Activated CD4-positive, alpha-beta T cell treated with anti-CD3 and anti-CD28 coated beads for 1 hour (primary cell): ENCODE measurements at places on chromosomes 11 and 22.

DNA sequence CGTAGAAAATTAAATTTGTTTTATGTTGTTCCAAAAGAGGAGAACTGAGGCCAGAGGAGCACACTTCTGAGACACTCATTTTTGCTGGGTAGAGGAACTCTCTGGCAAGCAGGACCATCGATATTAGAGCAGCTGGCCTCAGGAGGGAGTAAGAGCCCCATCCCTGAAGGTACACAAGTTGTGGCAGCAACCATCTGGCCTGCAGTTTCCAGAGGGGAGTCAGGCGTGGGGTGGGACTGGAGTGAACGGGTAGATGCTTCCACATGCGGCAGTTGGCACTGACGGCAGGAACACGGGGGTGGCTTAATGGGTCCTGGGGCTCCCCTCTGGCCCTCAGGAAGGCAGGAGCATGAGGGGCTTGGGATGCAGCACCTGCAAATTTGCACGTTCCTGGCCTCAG is 13.2 kb upstream of the SSTR3 start:
- DNase-seq: no peak

DNA sequence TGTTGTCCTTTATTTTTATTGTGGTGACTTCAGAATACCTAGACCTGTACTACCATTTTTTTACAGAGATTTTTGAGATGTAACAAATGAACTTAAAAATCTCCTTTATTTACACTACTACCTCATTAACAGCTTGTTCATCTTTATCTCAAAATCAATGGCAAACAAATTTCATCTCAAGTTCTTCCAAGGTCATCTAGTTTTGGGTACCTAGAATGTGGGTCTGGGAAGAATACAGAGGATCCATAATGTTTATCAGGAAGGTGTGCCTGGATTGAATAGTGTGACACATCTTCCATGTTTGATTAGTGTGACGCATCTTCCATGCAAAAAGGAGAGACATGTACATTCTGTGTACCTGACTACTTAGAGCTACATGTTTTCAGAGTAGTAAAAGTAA is 63.3 kb upstream of the CCDC179 start:
- DNase-seq: no peak

DNA sequence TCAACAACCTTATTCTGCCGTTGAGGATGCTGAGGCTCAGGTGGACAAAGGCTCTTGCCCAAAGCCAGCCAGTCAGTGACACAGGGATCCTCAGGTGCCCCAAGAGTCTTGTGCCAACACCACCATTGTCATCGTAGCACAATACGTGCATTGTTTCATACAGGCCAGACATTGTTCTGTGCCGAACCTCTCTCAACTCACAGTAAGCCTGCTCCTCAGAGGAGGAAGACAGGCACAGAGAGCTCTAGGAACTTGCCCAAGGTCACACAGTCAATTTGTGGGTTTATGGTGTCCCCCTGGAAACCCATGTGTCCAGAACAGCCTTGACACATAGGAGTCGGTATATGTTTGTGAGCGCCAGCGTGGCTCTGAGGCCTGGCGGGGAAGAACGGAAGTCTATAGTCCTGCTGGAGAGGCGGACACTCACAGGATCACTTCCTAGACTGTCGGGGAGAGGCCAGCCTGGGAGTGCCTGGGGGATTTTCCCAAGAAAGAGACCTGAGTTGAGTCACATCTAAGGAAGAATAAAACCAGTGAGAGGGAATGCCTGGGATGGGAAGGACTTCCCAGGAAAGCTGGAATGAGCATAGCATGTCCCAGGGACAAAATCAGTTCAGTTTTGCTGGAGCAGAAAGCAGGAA is 20.2 kb downstream of the LIF start:
- DNase-seq: no peak

DNA sequence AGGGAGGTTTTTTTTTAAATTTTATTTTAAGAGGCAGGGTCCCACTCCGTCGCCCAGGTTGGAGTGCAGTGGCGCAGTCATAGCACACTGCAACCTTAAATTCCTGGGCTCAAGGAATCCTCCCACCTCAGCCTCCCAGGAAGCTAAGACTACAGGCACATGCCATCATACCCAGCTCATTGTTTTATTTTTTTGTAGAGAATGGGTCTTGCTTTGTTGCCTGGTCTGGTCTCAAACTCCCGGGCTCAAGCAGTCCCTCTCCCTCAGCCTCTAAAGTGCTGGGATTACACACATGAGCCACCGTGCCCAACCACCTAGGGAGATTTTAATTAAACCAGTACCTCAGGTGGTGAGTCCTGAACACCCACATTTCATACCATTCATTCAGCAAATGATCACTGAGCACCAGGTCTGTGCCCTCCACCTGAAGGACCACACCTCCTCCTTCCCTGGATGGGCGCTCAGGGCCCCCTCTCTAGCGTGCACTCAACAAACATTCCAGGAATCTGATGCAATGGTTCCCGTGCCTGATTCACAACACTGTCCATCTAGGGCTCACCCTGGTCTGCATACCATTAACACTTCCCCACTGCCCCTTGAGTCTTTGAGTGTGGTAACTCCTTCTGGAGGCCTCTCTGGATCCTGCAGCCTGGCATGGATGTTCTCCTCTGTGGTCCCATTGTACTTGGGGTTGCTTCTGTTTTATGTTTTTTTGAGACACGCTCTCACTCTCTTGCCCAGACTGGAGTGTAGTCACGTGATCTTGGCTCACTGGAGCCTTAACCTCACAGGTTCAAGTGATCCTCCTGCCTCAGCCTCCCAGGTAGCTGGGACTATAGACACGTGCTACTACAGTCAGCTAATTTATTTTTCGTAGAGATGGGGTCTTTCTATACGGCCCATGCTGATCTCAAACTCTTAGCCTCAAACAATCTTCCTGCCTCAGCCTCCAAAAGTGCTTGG is 9.6 kb upstream of the MYH9 start:
- no peak for DNase-seq
